Testis (tissue), 5 donors: ENCODE measurements at places on chromosomes 12 and 14.

- no peak for DNase-seq
Observed at GRCh38 chr12:92136965-92137721, 8.5 kb downstream of the BTG1 start.

- no peak for DNase-seq
Observed at GRCh38 chr14:36056845-36057244, 119.7 kb downstream of the PTCSC3 start.

GRCh38 chr12:122166422-122167349 is 7.3 kb downstream of the IL31 start:
- DNase-seq = no peak

DNA sequence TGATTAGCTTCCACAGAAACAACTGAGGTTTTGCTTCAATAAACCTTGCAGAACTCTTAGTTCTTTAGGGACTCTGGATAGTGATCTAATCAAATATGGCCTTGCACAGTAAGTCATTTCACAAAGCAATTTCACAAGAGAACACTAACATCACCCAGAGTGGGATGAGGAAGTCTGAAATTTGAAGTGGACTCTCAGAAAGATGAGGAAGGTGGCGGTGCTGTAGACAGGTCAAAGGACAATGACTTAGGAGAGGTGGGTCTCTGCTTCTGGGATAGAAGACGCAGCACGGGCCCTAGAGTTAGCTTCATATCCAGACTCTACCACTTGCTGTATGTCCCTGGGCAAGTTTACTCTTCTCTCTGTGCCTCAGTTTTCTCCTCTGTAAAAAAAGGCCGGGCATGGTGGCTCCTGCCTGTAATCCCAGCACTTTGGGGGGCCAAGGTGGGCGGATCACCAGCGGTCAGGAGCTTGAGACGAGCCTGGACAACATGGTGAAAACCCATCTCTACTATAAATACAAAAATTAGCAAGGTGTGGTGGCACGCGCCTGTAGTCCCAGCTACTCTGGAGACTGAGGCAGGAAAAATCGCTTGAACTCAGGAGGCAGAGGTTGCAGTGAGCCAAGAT is 18.9 kb downstream of the FOS start:
- DNase-seq = no peak

GRCh38 chr14:69808919-69809808 is 12.1 kb upstream of the SLC10A1 start:
- DNase-seq = no peak
